ENCODE measurements at places on chromosomes 4 and X.

GRCh38 chr4:85544751-85545150, 69.8 kb downstream of the ARHGAP24 start:
- no peak for DNase-seq

GRCh38 chrX:155893521-155893920, 12.4 kb downstream of the VAMP7 start:
- no peak for DNase-seq

DNA sequence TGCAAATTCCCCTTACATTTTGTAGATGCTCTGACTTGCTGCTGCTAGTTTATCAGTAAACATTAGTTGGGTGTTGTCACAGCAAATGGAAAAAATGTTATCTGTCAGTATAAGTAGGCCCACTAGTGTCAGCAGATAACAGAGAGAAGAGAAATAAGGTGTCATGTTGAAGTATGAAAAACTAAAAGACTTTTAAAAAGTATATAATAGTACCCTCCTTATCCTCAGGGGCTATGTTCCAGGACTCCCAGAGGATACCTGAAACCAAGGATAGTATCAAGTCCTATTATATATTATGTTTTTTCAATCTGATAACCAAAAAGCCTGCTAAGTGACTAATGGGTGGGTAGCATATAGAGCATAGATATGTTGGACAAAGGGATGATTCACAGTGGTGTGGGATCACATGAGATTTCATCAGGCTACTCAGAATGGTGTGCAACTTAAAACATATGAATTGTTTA, 11.6 kb upstream of the BMP2K start:
- no peak for DNase-seq

- DNase-seq = no peak
These were observed 14.7 kb downstream of the RAPGEF2 start for GRCh38 chr4:159117564-159117963.

DNA sequence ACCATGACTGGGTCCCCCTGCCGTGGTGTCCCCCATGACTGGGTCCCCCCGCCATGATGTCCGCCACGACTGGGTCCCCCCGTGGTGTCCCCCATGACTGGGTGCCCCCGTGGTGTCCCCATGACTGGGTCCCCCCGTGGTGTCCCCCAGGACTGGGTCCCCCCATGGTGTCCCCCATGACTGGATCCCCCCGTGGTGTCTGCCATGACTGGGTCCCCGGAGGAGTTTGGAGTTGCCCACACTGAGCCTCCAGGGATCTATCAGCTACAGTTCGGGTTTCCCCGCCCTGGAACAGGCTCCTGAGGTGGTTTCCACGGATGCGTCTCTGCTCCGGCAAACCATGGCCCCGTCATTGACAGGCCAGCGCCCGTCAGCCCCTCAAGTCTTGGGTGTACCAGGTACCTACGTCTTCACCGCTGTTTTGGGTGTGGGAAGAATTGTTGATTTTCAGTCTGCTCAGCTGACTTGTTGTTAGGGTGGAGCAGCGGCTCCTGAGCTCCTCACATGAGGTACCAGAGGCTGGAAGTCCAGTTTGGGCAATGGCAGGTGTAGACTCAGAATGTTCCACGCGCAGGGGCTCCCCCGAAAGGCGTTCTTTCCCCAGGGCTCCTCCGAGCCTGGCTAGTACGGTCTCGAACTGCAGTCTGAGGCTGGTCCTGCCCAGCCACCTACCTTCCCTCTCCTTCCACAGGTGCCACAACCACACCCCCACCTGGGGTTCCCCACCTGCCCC, 8.3 kb upstream of the PDE6B start:
- no peak for DNase-seq

DNA sequence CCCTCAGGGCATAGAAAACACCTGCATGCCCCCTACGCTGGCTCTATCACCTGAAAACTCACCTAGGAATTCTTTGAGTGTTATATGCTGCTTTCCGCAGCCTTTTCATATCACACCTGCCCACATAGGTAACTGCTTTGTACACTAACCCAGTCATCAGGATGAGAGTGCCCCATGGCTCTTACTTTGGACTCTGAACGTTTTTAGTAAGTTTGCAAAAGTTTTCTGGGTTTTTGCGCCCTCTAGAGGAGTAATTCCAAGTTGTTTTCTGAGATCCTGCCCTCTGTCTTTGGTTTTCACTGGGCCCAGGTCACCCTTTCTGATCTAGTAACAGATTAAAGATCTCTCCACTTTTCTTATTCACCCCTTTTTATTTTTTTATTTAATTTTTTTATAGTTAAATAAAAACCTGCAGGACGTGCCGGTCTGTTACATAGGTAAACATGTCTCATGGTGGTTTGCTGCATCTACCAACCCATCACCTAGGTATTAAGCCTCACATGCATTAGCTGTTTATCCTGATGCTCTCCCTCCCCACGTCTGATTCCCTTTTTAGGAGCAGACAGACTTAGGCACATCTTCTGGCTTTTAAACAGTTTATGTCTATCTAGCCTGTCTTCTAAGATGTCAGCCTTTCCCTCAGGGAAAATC, 139.2 kb downstream of the NWD2 start:
- DNase-seq = peak; percentile 50

- DNase-seq = no peak
These were observed 27.3 kb upstream of the SORBS2 start for GRCh38 chr4:185839194-185839712.

GRCh38 chrX:12441381-12442128, 303.3 kb downstream of the FRMPD4 start:
- no peak for DNase-seq

GRCh38 chrX:103513476-103514108, 5.7 kb downstream of the RAB40A start:
- no peak for DNase-seq

DNA sequence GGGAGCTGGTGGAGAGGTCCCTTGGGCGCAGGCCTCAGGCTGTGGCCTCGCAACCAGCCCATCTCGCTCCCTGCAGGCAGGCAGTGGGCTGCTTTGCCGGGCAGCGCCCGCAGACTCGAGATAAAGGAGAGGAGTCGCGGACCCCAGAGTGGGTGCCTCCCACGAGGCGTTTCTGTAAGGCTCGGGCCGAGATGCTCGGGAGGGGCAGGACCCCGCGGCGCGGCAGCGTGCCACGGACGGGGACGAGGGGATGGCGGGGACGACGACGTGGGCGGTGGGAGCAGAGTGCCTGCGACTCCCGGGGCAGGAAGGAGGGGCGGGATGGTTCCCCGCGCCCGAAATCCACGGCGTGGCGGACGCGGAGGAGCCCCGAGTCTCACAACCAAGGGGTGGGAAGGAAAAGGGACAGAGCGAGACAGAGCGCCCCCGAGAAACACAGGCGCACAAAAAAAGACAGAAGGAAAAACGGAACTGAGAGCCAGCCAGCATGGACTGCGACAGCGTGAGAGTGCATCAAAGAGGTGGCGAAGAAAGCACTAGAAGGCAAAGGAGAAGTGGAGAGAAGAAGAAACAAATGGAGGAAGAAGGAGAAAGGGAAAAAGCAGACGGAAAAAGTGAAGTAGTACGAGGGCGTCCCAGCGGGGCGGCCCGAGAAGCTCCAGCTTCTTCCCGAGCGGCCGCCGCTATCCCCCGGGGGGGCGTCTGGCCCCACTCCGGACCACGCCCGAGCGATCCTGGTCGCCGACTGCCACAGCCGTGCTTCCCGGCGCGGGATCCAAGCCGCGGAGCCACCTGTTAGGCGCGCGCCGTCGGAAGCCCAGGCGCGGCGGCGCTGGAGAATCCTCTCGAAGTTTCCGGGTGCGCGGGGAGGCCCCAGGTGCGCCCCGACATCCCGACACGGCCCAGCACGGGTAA, 1.5 kb downstream of the BEND4 start:
- DNase-seq = peak; percentile 65

- no peak for DNase-seq
These were observed 29.9 kb downstream of the CLDN34 start for GRCh38 chrX:9997041-9997440.

- DNase-seq = no peak
These were observed 53.5 kb upstream of the KLF3 start for GRCh38 chr4:38610521-38610920.

GRCh38 chr4:6281436-6282313, 12.0 kb downstream of the WFS1 start:
- no peak for DNase-seq

GRCh38 chr4:47945930-47946726, 31.7 kb upstream of the NFXL1 start:
- DNase-seq = no peak

DNA sequence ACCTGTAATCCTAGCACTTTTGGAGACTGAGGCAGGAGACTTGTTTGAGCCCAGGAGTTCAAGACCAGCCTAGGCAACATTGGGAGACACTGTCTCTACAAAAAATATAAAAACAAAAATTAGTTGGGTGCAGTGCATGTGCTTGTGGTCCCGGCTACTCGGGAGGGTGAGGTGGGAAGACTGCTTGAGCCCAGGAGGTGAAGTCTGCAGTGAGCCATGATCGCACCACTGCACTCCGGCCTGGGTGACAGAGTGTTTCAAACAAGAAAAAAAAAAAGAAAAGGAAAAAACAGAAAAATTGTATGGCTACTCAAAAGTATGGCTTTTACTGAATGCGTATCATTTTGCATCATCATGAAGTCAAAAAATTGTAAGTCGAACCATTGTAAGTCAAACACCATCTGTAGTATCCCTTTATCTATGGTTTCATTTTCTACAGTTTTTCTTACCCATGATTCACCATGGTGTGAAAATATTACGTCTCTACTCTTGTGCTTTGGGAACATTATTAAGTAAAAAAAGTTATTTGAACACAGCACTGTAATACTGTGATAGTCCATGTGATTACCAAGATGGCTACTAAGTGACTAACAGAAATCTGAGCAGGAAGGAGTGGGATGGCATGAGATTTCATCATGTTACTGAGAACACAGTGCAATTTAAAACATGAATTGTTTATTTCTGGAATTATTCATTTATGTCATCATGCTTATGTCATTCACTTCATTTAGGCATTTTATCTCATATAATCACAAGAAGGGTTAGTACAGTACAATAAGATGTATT, 26.5 kb upstream of the MANBA start:
- DNase-seq = no peak

- DNase-seq = no peak
These were observed 20.2 kb upstream of the TCP11X2 start for GRCh38 chrX:102491766-102492165.

DNA sequence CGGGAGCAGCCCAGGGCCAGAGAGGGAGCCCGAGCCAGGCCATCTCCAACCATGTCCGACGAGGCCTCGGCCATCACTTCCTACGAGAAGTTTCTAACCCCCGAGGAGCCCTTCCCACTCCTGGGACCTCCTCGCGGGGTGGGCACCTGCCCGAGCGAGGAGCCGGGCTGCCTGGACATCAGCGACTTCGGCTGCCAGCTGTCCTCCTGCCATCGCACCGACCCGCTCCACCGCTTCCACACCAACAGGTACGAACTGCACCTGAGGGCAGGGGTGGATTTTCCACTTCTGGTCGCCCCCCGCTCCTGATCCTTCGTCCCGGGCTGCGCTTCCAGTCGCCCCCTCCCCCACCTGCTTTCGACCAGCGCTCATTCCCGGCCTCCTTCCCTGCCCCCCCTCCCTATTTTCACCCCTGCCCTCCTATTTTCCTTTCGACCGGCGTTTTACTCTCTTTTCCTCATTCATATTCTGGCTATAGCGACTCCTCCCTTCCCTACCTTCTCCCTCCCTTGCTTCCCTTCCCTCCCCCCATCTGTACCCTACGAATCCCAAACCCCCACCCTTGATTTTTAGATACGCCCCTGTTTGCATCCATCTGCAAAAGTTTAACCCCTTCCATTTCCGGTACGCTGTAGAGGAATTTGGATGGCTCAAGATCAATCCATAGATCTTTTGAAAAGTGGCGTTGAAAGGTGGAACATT, 633 bp downstream of the FAM199X start:
- DNase-seq = no peak

- DNase-seq = no peak
These were observed 29.7 kb downstream of the NEK1 start for GRCh38 chr4:169582706-169583105.

DNA sequence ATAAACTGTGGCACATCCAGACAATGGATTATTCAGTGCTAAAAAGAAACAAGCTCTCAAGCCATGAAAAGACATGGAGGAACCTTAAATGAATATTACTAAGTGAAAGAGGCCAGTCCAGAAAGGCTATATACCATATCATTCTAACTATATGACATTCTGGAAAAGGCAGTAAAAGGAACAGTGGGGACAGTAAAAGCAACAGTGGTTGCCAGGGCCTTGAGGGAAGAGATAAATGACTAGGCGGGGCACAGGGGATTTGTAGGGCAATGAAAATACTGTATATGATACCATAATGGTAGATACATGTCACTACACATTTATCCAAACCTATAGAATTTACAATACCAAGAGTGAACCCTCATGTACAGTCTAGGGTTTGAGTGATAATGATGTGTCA, 115.3 kb downstream of the ATP8A1 start:
- no peak for DNase-seq

GRCh38 chrX:41382714-41383645, 49.0 kb downstream of the DDX3X start:
- DNase-seq = no peak

DNA sequence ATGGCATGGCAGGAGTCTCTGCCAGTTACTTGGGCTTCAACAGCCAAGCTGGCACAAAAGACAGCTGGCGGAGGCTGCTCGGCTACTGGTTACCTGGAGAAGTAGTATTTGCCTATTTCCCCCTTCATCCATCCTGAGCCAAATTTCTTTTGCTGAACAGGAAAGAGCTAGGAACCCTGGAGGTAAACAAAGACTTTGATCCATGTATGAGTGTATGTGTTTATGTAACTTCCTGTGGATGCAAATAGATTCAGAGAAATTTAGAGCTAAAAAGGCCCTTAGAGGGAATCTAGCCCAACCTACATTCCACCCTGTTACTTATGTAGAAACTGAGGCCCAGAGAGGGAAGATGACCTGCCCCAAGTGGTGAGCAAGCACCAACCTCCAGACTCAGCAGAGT, 11.2 kb downstream of the AWAT2 start:
- no peak for DNase-seq

DNA sequence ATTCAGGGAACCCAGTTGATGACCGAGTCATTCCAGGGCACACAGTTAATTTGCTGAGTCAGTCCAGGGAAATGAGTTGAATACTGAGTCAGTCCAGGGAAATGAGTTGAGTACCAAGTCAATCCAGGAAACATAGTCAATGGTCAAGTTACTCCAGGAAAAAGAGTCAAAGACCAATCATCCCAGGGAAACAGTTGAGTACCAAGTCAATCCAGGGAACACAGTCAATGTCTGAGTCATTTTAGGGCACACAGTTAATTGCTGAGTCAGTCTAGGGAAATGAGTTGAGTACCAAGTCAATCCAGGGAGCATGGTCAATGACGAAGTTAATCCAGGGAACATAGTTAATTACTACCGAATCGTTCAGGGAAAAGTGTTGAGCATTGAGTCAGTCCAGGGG, 754.4 kb downstream of the NLGN4X start:
- DNase-seq = no peak
